ENCODE measurements at places on chromosomes 4 and X.

- DNase-seq, result no peak
Observed at GRCh38 chr4:188439641-188440311, 300.5 kb downstream of the TRIML1 start.

GRCh38 chr4:145873901-145874300 is 64.7 kb downstream of the ZNF827 start:
- DNase-seq, result no peak

DNA sequence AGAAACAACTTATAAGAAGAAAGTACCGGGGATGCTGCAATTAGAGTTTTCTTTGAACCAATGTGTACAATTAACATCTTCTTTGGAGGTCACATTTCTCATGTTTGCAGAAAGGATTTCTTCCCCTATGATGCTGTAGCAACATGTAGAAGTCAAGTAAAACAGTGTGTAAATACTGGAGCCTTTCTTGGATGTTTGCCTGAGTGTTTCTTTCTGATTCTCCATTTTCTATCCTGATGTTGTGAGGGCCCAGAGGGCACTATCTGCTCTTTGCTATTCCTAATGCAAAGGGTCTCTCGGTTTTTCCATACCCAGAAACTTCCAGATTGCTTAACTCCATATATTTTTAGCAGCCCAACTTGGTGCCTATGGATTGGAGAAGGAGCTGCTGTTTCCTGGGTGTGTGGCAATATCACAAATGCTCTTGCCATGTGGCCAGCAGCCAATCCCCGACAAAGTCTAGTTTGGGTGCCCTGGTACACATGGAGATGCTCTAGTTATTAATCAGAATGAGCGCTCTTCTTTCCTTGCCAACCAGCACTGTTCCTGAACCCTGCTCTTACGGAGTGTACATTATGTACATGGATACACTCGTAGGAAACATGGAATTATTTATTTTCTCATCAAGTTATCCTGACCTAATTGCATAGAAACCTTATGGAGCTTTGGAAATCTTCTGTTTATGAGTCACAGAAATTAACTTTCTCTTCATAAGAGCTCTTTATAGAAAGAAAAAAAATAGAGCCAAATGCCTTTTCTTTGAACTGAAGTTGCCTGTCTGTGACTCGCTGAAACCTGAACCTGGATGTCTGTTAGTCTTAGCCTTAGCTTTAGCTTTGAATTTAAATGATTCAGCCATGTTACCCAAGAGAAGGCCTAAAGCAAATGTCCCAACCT is 67.0 kb upstream of the GPC4 start:
- DNase-seq, result no peak

GRCh38 chr4:173866322-173867026 is 336.4 kb upstream of the HAND2 start:
- no peak for DNase-seq

- DNase-seq, result no peak
Observed at GRCh38 chr4:85165808-85166207, 199.3 kb upstream of the WDFY3 start.

DNA sequence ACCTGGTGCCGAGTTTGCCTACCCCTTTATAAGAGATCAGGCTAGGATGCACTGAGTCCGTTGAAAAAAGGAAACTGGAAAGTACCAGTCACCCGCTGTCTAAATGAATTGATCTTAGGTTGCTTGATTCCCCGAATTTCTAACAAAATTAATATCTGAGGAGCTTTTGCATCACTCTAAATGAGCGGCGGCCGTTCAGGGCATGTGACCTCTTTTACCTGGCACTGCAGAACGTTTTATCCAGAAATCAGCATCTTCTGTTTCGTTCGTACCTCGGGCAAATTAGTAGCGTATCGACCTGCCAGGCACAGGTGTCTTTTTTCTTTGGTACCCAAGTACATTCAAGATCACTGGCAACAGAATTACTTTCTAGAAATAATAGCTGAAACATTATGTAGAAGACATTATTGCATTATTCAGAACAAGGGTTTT is 876 bp downstream of the KLHL2 start:
- DNase-seq, result no peak

DNA sequence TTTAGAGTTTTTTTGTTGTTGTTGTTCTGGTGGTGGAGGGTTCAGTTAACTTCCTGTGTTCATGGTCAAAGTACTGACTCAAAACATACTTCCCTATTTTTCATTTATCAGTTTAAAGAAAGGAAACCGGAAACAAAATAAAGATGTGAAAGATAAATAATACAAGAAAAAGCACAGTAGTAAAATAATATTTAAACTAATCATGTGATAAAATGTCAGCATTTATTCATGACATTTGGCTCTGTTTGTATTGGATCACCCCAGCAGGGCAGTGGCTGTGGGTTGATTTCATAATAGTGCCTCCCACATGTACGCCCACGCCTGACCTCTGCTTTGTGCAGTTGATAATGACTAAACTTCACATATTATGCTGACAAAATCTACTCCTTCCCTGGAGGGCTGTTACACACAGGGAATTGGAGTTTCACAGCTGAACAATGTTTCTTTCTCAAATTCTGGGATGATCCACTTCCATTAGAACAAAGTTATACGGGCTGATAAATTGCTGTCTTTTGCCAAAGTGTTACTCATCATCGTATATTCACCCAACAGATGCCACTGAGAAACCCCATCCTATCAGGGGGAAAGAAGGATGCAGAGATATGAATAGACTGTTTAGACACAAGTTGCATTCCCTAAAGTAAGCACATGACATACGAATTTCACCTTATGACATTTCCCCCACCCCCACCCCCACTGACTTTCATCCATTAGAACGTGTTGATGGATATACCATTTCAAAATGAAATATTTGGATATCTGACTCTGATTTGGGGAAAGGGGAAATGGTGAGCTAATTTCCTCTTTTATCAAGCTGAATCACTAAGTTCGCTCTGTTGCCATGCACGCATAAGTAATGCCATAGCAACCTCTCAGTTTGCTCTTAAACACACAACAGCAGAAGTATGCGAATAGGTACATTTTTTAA is 48.3 kb downstream of the AMELX start:
- DNase-seq, result no peak

DNA sequence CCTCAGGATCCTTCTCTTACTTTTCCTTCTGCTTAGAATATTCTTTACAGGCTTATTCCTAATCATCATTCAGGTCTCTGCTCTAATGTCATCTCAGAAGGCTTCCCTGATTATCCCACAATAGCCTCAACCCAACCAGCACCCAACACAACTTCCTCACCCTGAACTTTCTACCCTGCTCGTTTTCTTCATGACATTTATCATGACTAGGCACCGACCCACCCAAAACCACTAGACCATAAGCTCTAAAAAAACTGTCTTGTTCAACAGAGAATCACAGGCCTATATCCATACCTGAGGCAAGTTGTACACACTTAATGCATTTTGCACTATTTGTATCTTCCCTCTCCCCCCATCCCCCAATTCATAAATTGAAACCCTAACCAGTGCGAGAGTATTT is 95.3 kb downstream of the SH3RF1 start:
- no peak for DNase-seq

DNA sequence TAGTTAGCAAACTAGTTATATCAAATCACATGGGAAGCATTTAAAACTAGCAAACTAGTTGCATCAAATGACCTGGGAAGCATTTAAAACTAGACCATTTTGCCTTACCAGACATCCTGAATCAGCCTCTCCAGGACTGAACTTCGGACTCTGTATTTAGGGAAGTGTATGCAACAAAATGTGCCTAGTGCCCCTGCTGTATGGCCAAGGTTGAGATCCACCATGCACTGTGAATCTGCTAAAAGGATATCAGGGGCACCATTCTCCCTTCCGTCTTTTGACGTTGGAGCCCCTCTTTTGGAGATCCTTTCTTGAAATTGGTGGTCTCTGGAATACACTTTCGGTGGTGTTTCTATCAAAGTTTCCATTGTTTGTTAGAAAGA is 49.5 kb downstream of the CCNI start:
- no peak for DNase-seq

DNA sequence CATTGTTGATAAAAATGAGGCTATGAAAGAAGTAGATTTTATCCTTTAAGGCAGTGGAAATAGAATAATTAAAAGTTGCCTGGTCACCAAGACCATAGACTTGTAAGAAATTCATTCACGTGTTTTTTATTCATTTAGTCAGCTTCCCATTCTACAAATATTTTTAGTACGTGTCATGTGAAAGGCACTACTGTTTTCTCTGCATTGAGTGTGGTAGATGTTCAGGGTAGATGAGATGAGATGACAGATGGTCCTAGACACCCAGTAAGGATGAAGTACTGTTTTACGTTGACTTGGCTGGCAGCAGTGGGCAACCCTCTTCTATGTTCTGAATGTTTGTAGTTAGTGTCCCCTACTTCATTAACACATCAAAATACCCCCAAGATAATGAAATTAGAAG is 228.1 kb downstream of the ARHGAP24 start:
- no peak for DNase-seq

DNA sequence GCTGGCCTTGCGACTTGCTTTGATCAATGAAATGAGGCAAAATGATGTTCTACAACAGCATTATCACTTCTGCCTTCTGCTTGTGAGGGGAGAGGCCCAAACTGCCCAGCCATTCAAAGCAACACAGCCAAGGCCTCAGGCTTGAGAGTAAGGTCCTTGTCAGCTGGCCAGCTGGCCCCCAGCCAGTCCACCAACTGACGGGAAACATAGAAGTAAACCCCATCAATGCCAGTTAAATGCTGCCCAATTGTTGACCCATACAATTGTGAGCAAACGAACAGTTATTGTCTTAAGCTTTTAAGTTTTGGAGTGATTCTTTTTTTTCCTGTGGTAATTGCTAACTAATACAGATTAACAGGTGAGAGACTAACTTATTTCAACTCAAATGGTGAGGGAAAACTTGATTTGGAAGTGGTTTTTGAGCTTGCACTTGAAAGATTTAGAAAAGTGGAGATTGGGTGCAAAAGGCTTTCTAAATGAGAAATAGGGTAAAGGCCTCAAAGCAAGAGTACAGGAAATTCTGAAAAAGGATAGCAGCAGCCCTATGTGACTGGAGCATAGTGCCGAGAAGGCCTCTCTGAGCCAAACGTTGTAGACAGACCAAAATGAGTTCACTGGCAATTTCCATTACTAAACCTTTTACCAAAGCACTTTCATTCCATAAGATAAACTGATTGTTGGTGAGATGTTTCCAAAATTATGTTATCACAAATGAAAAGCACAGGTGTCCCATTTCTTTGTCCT is 66.9 kb downstream of the ARHGEF38 start:
- no peak for DNase-seq

DNA sequence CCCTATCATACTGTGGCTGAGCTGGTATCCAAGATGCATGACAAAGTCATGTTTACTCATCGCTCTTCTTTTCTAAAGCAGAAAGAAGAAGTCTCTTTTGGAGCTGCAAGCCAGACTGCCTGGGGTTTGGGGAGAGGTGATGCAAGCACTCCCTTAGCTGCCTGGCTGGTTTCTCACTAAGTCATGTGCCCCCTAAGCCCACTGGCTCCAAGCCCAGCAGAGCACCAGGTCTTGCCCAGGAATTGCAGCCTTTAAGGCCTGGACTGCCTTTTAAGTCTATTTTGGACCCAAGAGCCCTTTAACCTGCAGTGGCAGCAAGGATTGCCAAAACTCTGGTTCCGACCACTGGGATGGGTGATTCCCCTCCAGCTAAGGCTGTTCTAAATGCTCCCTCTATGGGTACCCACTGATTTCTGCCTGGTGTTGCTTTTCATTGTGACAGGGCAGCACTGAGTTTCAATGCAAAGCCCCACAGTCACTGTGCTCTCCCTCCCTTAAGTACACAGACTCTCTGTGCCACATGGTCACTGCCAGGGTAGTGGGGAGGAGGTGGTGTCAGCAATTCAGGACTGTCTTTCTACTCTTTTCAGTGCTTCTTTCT is 548.6 kb downstream of the TLL1 start:
- DNase-seq, result no peak
